ENCODE measurements at places on chromosomes 1 and 21.

DNA sequence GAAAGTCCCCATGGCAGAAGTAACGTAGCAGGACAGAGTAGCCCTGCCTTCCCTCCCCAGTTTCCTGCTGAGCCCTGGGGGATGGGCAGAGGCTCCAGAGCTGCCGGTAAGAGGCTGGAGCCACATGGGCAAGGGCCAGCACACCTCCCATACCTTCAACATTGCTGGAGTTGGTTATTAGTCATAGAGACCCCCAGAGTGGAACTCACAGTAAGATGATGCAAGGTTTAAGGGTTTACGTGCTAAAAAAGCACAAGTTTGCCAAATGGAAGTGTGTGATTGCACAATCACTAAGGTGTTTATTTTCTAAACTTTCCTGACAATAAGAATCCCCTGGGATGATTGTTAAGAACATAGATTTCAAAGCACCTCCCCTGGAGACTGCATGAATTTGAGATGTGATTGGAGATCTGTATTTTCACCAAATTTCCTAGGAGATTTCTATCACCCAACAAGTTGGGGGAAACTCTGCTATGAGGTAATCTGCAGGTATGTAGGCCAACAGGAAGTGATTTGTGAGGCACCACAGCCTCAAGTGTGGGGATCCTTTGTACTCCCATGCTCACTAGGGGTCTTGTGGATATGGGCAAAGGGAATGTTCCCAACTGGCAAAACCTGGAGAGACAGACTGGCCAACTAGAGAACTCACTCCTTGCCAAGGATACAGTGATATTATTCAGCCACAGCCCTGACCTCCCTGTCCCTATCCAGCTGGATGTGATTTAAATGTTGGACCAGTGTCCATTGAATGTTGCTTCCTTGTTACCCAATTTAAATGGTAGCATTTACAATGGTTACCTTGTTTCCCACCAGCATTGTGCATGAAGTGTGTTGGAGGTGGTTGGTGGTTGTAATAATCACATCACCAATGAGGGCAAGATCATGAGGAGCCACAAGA, 37.1 kb upstream of the CSF1 start:
- DNase-seq: no peak

DNA sequence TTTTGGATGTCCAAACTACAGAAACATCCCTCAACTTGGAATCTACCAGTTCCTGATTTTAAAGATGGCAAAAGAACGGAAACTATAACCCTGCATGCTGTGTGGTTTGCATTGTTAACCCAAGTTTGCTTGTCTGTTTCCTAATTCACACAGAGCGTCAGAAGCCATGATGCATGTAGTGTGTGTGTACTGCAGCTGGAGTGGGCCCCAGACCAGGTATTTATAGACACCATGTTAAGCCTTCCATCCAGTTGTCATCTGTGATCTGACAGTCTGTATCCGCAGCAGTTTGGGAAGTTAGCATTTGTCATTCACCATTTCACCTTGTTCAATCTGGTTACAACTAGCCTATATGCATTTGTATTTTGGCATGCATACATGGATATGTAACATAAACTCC, 27.7 kb upstream of the PLEKHM2 start:
- DNase-seq: no peak

- no peak for DNase-seq
These were observed 125.9 kb downstream of the MRPS6 start for GRCh38 chr21:34199121-34199910.

DNA sequence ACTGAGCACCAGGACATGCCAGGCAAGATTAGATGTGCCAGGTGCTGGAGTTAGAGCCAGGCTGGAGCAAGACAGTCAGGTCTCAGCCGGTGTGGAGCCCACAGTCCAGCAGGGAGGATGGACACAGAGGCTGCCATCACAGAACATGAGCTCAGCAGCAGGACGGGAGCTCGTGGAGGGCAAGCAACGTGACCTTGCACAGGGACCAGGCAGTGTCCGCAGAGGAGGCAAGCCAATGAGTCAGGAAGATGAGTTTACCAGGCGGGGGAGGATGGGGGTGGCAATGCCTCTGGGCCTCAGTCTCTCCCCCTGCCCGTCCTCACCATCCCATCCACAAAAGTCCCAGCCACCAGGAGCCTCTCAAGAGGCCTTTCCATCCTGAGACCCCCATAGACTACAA, 20.7 kb upstream of the ZC3H12A start:
- no peak for DNase-seq
